ENCODE measurements at places on chromosomes 16 and 17. TPM values are rescaled to one million over a fixed set of nuclear protein-coding genes. Genes with fewer than 3 reads are reported as not detected.

CD300LB gene
- not detected for total RNA-seq

ACSM5 gene
- not detected for total RNA-seq

TM4SF5 gene
- 0.55 TPM for total RNA-seq

CA4 gene
- total RNA-seq = not detected

UNC13D gene
- total RNA-seq = 4.2 TPM

TMEM92 gene
- 26.6 TPM for total RNA-seq

CCL18 gene
- not detected for total RNA-seq

SLC12A3 gene
- total RNA-seq = not detected

MT1E gene
- not detected for total RNA-seq

HBQ1 gene
- total RNA-seq = 6.6 TPM

OTOP3 gene
- not detected for total RNA-seq

SLC9A5 gene
- total RNA-seq = 1.7 TPM

RAB26 gene
- 1.8 TPM for total RNA-seq

ACSF3 gene
- 18.5 TPM for total RNA-seq

ERN2 gene
- not detected for total RNA-seq

FA2H gene
- total RNA-seq = 37.1 TPM

SLC46A1 gene
- total RNA-seq = 21.4 TPM

MEIOB gene
- total RNA-seq = 1.7 TPM

VAT1L gene
- total RNA-seq = 0.01 TPM

ITGA2B gene
- 1.9 TPM for total RNA-seq

OTOP2 gene
- total RNA-seq = 0.06 TPM

KRTAP4-12 gene
- not detected for total RNA-seq

ABCC3 gene
- 122 TPM for total RNA-seq

ALOX15B gene
- not detected for total RNA-seq

C17orf100 gene
- 2.5 TPM for total RNA-seq

All from A549 treated with CpdA at 1 μM for 4 hours (cell line).